ENCODE measurements at places on chromosomes 12 and 14. TPM values are rescaled to one million over a fixed set of nuclear protein-coding genes. Genes with fewer than 3 reads are reported as not detected.

- DNase-seq: no peak
Measured at GRCh38 chr14:104523546-104523935, 56.0 kb upstream of the C14orf180 start.

- DNase-seq: peak; percentile 32
Measured at GRCh38 chr14:50025776-50026175, 90.6 kb downstream of the VCPKMT start.

The SLC39A2 gene
- 0.27 TPM for total RNA-seq

DNA sequence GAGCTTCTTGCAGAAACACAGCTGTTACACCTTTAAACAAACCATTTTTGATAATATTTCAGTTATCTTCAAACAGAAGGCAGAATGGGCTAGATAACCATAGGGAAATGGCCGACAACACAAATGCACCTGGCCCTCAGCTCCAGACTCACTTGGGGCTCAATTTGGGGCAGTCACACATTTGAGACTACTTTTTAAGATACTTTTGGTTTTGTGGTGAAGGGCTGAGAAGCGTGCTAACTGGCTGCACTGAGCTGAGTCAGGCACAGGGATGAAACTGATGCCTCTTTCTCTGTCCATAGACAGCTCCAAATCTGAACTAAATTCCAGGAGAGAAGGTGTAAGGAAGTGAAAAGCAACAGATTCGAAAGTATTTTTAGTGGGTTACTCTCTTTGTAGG, 18.5 kb upstream of the GRIP1 start:
- DNase-seq: no peak

The STON2 gene
- total RNA-seq: 9.8 TPM

- DNase-seq: no peak
Measured at GRCh38 chr12:124150168-124150567, 144.7 kb upstream of the RFLNA start.

All from Caki2 (cell line).